Activated T-cell treated with anti-CD3 and anti-CD28 coated beads, Interleukin-2, amount 50 U/mL, for 24 hours (primary cell): ENCODE measurements at places on chromosomes 5 and 9.

GRCh38 chr9:93003552-93004407, 54.7 kb upstream of the SUSD3 start:
- DNase-seq, result peak; percentile 78

GRCh38 chr9:117029341-117029740, 342.2 kb downstream of the TRIM32 start:
- DNase-seq, result no peak

DNA sequence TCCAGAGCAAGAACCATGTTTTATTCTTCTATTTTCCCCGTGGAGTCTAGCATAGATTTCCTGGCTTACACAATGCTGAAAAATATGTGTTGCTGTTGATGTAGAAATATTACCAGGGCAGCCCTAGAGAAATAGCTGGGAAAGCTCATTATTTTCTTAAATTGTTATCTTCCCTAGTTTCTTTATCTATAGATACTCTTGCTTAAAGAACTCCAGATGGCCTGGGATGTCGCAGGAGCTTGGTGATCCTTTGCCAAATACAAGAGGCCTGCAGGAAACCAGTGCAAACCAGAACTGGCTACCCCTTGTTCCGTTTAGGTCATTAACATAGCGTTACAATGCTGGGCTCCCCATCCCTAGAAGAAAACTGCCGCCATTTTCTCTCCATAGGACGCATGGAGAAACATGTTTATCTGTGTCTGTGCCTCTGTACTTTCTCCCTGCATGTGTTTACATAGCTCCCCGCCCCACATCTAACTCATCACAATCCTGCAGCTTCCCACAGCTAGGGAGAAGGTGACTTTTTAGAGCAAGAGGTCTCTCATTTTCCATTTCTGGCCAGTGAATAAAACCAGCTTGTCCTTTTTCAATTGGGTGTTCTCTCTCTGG, 6.4 kb downstream of the PRLR start:
- DNase-seq, result no peak

GRCh38 chr5:15995341-15996052, 184.1 kb downstream of the MARCHF11 start:
- no peak for DNase-seq

DNA sequence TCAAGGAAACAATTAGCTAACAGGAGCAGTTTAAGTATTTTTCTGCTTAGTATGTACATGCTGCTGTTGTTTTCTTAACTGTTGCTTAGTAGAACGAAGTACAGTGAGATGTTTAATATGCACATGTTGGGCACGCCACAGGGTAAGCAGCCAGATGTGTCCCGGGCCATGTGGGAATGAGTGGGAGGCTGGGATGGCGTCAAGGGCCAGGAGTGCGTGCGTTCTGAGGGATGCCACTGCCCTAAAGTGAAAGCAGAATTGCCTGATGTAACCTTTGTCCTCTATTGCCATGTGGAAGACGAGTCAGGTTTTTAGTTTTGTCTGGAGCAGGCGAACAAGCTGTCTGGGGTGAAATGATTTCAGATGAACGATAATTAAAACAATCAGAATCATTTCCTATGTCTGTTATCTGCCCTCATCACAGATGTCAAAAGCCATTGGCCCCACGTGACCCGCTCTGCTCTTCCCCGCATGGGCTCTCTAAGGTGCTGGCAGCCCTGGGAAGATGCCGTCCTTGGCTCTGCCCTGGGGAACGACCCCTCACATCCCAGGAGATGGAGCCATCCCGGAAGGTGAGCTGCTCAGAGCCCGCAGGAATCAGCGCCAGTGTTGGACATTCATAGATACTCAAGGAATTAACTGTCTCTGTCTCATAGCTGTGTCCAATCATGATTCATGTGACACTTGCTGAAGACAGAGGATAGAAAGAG, 356.6 kb upstream of the IRX4 start:
- DNase-seq, result no peak

DNA sequence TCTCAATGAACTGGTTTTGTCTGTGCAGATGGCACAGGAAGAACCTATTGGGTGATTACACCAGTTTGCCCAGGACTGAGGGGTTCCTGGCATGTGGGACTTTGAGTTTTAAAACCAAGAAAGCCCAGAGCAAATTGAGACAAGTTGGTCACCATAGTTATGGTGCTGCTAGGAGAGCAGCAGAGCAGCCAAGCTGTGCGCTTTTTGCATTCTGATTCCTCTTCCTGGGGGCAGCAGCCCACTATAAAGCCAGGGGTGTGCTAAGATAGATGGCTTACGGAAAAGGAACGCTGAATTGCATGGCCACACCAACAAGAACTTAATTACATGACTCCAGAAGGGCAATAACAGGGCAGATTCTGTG, 49.7 kb downstream of the TIMD4 start:
- no peak for DNase-seq

DNA sequence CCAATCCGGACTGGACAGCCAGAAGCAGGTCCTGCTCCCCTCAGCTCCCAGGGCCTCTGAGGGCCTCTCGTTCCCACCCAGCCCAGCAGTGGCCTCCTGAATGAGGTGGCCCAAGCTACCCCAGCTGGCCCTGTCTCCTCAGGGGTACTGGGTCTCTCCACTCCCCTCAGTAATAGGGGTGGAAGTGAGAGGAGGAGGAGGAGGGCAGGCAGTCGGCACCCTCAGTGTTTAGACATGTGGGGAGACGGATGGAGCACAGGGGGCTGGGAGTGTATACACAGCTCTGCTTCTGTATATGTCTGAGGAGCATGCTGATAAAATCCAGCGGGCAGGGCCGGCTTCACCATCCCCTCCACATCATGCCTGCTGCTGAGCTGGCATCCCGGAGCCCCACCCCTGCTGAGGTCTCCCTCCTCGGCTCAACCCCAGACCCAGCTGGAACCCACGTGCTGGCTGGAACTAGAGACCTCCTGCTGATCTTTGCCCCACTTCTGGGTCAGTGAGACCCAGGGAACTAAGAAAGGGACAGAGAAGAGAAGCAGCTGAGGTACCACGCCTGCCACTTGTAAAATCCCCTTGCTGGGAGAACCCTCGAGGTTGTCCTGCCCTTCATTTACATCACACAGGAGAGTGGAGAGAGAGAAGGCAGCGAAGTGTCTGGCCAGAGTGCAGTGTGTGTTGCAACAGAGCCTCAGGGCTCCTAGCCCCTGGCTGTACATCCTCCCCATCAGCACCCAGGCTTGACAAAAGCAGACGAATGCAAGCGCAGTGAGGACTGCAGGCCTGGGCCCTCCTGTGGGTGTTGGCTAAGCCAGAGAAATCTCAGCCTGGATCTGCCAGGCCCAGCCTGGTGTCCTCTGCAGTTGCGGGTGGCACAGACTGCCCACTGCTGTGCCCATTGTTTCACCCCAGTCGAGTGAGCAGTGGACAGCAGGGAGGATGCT, 77.5 kb downstream of the PSD2 start:
- no peak for DNase-seq

DNA sequence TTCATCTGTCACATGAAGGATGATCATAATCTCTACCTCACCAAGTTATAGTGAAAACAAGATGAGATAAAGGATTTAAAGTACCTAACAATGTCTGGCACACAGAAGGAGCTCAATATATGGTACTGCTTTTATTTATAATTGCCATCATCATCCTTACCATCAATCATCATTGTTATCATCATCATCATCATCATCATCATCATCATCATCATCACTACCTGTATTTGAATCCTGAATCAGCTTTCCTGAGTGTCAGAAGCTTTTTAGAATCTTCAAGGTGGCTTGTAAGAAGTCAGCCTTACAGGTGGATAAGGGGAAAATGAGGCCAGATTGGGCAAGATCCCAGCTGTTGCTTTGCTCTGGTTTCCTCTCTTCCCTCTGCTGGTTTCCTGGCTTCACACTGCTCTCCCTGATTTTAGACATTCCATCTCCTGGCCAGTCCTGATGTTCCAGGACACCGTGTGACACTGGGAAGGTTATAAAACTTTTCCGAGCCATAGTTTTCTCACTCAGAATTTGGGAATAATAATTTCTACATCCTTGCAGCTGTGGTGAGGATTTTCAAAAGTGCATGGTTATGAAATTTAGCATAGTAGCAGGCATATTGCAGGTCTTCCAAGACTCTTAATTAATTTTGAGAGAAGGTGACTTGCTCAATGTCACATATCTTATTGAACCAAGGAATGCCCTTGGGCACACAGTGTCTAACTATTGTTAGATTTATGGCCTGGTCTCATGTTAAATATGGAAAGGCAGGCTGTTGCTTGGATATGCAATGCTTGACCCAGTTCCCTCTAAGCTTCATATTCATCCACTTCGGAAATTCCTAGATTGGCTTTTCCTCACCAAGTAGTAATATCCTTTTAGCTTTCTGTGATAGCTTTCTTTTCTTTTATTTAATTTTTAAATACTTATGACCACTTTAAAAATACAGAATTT, 160.7 kb downstream of the TMEM38B start:
- DNase-seq, result no peak

DNA sequence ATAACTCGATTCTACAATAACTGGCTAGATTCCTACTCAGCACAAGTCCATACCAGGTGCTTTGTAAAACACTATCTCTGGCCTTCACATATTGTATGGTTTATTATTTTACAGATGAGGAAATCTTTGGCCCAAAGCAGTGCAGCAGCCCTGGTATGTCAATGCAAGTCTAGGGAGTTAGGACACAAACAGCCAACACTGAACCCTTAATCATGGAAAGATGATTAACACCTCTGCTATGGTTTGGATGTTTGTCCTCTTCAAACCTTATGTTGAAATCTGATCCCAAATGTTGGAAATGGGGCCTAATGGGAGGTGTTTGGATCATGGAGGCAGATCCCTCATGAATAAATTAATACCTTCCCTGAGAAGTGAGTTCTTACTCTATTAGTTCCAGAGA, 76.6 kb downstream of the MAPKAP1 start:
- no peak for DNase-seq

GRCh38 chr5:8961956-8962355, 583.9 kb downstream of the SEMA5A start:
- no peak for DNase-seq

DNA sequence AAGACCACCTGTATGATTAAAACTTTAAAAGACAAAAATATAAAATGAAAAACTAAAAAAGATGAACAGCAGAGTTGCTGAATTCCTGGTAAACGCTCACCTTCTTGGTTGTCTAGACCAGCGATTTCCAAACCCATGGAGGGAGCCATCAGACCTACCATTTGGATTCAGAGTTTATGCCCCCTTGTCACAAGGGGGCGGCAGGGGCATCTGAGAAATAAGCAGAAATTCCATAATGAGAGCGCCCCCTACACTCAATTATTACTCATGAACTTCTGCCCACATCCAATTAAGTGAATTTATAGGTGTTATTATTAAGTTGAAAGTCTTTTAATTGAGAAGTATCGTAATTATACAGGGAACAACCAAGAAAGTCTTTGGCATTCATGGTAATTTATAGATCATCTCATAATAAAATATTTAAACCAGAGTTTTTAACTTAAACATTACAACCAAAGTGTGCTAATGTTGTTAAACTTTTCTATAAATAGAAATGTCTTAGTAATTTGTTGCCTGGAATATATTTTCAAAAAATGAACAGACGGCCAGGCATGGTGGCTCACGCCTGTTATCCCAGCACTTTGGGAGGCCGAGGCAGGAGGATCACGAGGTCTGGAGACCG, 35.2 kb upstream of the SPATA31C2 start:
- peak; percentile 52 for DNase-seq

GRCh38 chr9:4211806-4212205, 88.1 kb downstream of the GLIS3 start:
- no peak for DNase-seq

DNA sequence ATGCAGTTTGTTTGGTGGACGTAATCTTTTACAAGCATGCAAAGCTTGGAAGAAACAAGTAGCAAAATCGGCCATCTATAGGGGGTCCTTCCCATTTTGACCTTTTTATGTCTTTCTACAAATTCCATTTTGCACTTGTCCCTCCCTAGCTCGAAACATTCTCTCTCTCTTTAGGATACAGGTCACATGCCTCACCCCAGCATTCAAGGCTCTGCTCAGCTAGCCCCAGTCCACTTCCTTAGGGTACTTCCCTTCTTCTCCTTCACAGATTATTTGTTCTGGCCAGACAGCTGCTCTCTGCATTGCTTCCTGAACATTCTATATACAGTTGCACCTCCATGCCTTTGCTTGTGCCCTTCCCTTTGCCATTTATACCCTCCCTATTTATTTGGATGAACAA, 31.7 kb upstream of the TRIM14 start:
- no peak for DNase-seq

GRCh38 chr9:12166518-12166917, 526.7 kb upstream of the TYRP1 start:
- DNase-seq, result no peak

DNA sequence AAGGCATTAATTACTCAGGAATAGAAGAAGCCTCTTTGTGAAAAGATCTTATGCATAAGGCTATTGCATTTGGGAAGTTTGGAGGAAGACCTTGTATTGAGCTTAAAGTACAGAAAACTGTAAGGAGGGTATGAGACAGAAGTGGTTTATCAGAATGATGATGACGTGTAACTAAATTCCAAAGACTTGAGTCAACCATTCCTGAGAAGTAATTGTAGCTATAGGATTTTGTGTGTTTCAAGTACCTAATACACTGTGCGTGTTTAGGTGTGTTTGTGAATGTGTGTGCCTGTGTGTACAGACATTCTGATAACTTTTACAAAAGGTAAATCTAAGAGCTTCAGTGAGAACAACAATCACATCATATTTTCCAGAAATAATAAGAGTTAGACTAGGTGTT, 46.5 kb upstream of the IRX2 start:
- no peak for DNase-seq

DNA sequence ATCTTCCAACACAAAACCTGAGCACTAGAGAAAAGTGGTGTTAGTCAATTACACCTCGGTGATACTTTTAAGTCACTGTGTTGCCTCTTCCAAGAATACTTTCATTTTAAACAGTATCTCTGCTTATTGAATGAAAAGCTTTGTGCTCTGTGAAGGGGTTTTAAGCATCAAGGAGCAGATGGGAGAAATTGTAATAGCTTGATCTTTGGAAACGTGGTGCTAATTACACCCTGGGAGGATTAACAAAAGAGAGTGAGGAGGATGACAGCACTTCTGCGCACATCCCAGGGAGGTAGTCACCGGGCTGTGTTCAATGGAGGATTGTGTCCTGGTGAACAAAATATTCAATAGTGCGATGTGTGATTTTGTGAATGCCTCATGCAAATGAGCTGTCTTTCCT, 477.4 kb upstream of the ADAMTS16 start:
- no peak for DNase-seq

GRCh38 chr5:64526734-64527439, 21.1 kb downstream of the RGS7BP start:
- DNase-seq, result no peak

DNA sequence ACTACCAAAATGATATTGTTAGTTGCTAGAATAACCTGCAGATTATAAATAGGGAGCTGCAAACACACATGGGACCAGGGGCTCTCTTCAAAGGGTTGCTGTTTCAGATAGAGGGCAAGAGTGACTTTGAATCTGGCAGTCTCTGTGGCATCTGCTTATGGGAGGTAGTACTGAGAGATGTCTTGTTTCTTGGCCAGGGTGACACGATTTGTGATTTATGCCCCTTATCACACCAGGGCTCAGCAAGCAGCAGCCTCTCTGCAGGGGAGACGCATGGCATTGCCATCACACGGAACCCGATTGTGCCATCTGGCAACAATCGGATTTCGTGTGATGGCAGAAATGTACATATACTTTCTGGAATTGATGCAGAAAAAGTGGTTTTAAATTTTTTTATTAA, 615.6 kb downstream of the ZNF608 start:
- DNase-seq, result no peak

GRCh38 chr5:105659396-105659795, 2011.3 kb downstream of the EFNA5 start:
- DNase-seq, result no peak
